ENCODE measurements at places on chromosomes 11 and 22. TPM values are rescaled to one million over a fixed set of nuclear protein-coding genes. Genes with fewer than 3 reads are reported as not detected.

The SYNGR1 gene
- total RNA-seq = 2.6 TPM

The OR56B1 gene
- not detected for total RNA-seq

The TCF20 gene
- total RNA-seq = 50.0 TPM

The PLA2G3 gene
- total RNA-seq = not detected

The CRYBB3 gene
- not detected for total RNA-seq

The HEPHL1 gene
- not detected for total RNA-seq

The MMP12 gene
- total RNA-seq = not detected

The LRRC55 gene
- 0.73 TPM for total RNA-seq

The LRRC32 gene
- 117 TPM for total RNA-seq

The PRMT3 gene
- 10.5 TPM for total RNA-seq

The TESMIN gene
- total RNA-seq = 4.9 TPM

The RAG2 gene
- total RNA-seq = not detected

- DNase-seq = no peak
- no peaks in the 10 kb centered on the region for H3K4me1 ChIP-seq
- H3K27ac ChIP-seq = no peak overlapping the region
- peaks cover 13% of the 10 kb centered on the region for H3K36me3 ChIP-seq
Observed at GRCh38 chr11:122811721-122812120, 26.6 kb upstream of the CRTAM start.

DNA sequence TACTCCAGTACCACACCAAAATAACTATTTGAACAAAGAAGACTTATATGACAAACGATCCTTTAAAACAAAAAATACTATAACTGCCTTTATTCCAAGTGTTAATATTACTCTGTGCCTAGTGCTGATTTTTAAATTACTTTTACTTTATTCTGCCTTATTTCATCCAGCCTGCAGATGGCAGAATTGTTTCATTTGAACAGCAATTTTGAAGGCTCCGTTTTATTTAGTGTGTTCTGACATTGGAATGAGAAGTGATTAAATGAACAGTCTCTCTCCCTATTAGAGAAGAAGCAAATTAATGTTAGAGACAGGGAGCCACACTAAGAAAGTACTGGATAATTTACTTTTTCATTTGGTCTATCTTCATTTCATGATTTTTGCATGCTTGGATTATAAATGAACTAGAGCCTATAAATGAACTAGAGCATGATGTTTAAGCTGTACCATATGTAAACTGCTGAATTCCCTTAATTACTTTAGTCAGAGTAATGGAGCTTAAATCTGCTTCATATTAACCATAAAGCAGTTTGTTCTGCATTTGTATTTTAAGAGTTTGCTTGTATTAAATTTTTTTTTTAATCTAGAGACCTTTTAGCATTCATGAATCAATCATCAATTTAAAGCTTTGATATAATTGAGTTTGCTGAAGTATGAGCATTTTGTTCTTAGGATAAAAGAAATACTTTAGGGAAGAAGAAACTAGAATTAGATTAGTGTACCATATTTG, 9.8 kb downstream of the PDHX start:
- no peaks in the 10 kb centered on the region for H3K27me3 ChIP-seq
- peaks cover 43% of the 10 kb centered on the region for H3K4me1 ChIP-seq
- no peaks in the 10 kb centered on the region for H3K36me3 ChIP-seq
- no peak for DNase-seq

DNA sequence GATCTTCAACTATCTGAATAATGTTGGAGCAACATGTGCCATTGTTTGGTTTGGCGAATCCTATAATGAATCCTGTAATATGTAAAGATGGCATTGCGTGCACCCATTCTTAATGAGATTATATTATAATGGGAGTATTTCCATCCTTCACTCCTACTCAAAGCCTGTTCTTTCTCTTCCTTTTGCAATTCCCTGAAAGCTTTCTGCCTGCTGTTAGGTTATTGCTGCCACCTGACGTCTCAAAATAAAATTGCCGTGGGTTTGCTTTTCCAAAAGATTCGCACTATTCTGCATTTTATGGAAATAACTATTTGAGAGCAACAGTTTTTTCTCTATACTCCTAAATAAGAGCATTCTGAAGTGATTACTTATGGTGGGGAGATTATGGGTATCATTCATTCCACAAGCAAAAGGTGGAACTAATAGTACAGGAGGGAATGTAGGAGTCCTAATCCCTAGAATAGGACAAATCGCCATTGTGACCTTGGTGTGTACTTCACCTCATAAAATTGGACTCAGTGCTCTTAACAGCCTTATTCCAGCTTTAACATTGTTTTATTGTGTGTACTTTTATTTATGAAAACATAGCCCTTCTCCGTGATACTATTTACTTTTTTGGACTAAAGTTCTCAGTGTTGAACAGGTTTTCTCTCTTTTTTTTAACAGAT, 69.6 kb upstream of the ALKBH3 start:
- no peaks in the 10 kb centered on the region for H3K27me3 ChIP-seq
- H3K36me3 ChIP-seq = peaks cover 15% of the 10 kb centered on the region

GRCh38 chr11:92941676-92942571, 27.5 kb upstream of the MTNR1B start:
- H3K4me3 ChIP-seq = no peak overlapping the region
- H3K36me3 ChIP-seq = no peaks in the 10 kb centered on the region
- no peaks in the 10 kb centered on the region for H3K4me1 ChIP-seq
- no peaks in the 10 kb centered on the region for H3K27me3 ChIP-seq

DNA sequence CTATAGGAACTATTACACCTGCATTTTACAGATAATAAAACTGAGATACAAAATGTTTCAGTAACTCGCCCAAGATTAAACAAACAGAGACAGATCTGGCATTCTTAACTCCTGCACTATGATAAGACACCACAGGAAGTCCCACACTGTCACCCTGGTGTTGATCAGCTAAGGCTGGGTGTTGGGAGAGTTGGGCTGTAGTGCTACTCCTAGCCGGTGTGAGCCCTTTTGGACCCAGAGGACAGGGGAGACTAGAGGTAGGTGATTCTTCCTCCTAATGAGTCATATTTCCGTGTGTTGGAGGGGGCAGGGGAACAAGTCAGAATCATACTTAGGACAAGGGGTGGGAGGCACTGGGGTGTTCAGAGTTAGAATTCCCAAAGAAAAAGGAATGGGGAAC, 353.2 kb upstream of the TENM4 start:
- H3K4me1 ChIP-seq = no peaks in the 10 kb centered on the region
- no peaks in the 10 kb centered on the region for H3K27me3 ChIP-seq
- H3K4me3 ChIP-seq = no peak overlapping the region

- no peaks in the 10 kb centered on the region for H3K36me3 ChIP-seq
- peaks cover 45% of the 10 kb centered on the region for H3K4me1 ChIP-seq
- H3K4me3 ChIP-seq = peak overlapping the region; percentile 55
- peak; percentile 35 for DNase-seq
Observed at GRCh38 chr11:85682330-85683305, 3.4 kb downstream of the CCDC89 start.

- H3K36me3 ChIP-seq = peaks cover 30% of the 10 kb centered on the region
- H3K27me3 ChIP-seq = peaks cover 4% of the 10 kb centered on the region
- peaks cover 46% of the 10 kb centered on the region for H3K4me1 ChIP-seq
Observed at GRCh38 chr11:65112546-65113360, 1.1 kb downstream of the TM7SF2 start.

DNA sequence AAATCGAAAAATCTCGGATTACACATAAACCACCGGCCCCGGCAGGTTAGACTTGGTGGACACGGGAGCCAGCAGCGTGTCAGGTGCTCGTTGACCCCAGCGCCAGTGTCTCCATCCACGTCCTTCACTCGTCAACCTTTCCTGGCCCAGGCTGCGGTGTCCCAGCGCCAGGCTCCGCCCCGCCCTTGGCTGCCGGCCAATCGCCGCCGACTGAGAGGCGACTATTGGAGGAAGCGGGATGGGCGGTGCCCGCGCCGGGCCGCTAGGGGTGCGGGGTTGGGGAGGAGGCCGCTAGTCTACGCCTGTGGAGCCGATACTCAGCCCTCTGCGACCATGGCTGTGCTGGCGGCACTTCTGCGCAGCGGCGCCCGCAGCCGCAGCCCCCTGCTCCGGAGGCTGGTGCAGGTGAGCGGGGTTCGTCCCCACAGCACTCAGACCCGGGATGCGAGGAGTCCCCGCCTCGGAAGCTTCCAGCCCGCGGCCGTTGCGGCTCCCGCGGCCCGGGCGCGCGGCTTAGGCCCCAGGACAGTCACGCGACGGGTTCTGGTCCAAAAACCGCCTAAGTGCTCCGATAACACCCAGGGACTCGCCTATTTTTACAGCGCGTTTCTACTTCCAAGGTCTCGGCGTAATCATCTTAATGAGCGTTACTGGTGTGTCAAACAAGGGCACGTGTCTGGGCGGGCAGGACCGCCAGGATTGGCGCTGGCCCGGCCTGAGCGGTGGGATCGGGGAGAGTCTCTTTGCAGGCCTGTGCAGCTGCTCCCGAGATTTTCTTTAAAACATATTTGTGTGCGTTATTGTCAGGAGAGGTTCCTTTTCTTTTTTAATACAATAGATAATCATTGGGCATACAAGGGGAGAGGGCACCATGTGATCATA, at the start of gene ACAT1:
Gene ACAT1 (plus strand): TSS at position 294 of the 882 bp plus-strand sequence. CDS start 40 bp downstream, at position 334.
- H3K4me1 ChIP-seq = peaks cover 43% of the 10 kb centered on the region
- no peaks in the 10 kb centered on the region for H3K27me3 ChIP-seq

- H3K4me3 ChIP-seq = peak overlapping the region; percentile 9
- H3K4me1 ChIP-seq = peaks cover 60% of the 10 kb centered on the region
- no peaks in the 10 kb centered on the region for H3K27me3 ChIP-seq
- peak overlapping the region; percentile 95 for H3K27ac ChIP-seq
- H3K36me3 ChIP-seq = peaks cover 91% of the 10 kb centered on the region
Observed at GRCh38 chr22:36344106-36344827, 43.5 kb downstream of the MYH9 start.

GRCh38 chr11:93193731-93194130, 4.1 kb downstream of the SLC36A4 start:
- peaks cover 20% of the 10 kb centered on the region for H3K4me1 ChIP-seq
- DNase-seq = no peak
- H3K27me3 ChIP-seq = no peaks in the 10 kb centered on the region
- no peaks in the 10 kb centered on the region for H3K36me3 ChIP-seq
- no peak overlapping the region for H3K27ac ChIP-seq

GRCh38 chr11:90434858-90435257, 212.0 kb upstream of the CHORDC1 start:
- no peaks in the 10 kb centered on the region for H3K27me3 ChIP-seq
- no peak for DNase-seq
- H3K27ac ChIP-seq = no peak overlapping the region

GRCh38 chr22:46631113-46631512, 10.9 kb downstream of the GRAMD4 start:
- H3K27me3 ChIP-seq = no peaks in the 10 kb centered on the region
- DNase-seq = no peak
- H3K36me3 ChIP-seq = peaks cover 45% of the 10 kb centered on the region
- H3K27ac ChIP-seq = no peak overlapping the region

DNA sequence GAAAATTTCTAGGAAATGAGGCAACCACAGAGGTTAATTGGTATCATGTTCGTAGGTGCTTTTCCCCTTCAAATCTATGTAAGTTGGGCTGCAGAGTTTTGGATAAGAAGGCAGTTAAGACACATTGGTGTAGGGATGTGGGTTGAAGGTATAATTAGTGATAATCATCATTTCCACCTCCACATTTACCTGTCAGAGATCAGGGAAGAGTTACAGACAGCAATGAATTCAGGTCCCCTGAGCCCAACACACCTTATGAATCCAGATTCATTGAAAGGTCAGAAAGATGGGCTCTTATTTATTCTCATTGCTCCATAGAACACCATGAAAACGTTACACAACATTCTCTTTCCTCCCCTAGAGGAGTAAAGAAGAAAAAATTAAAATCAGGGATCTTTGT, 308.7 kb downstream of the C11orf87 start:
- no peaks in the 10 kb centered on the region for H3K27me3 ChIP-seq
- H3K4me3 ChIP-seq = no peak overlapping the region
- no peak for DNase-seq
- H3K36me3 ChIP-seq = no peaks in the 10 kb centered on the region

GRCh38 chr22:30312053-30312452, 14.7 kb downstream of the TBC1D10A start:
- peak overlapping the region; percentile 86 for H3K27ac ChIP-seq
- H3K4me1 ChIP-seq = peaks cover 75% of the 10 kb centered on the region
- no peak overlapping the region for H3K4me3 ChIP-seq
- no peaks in the 10 kb centered on the region for H3K36me3 ChIP-seq
- no peak for DNase-seq
- no peaks in the 10 kb centered on the region for H3K27me3 ChIP-seq

DNA sequence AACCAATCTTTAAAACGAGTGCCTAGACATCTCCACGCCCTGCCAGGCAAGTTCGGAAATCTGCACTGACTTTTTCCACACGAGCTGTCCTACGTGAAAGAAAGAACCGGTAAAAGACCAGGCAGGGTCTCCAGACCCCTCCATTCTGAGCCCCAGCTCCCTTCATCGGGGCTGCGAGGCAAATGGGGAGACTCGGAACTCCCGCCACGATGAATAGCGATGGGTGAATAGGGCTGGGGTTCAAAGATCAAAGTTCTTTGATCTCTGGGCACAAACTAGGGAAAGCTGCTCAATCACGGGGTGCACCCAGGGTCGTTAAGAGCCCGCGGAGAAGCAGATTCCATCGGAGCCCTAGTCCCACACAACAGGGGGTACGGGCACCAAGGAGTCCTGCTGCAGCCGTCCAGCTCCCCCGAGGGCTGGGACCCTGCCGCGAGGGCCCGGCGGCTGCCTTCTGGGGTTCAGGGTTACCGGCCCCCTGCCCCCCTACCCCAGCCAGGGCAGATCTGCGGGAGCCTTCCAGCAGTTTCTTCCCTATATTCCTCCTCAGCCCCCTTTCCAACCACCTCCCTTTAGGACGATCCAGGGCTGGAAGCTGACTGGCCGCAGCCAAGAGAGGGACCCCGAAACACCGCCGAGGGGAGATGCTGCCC, 1.1 kb downstream of the LRP4 start:
- peaks cover 22% of the 10 kb centered on the region for H3K4me1 ChIP-seq
- H3K27ac ChIP-seq = peak overlapping the region; percentile 78
- H3K4me3 ChIP-seq = peak overlapping the region; percentile 76
- H3K27me3 ChIP-seq = peaks cover 58% of the 10 kb centered on the region
- no peak for DNase-seq
- no peaks in the 10 kb centered on the region for H3K36me3 ChIP-seq

- H3K4me3 ChIP-seq = no peak overlapping the region
- H3K27ac ChIP-seq = no peak overlapping the region
- no peaks in the 10 kb centered on the region for H3K36me3 ChIP-seq
- H3K4me1 ChIP-seq = no peaks in the 10 kb centered on the region
Observed at GRCh38 chr11:91698845-91699244, 525.8 kb upstream of the FAT3 start.

- H3K27ac ChIP-seq = no peak overlapping the region
- H3K4me1 ChIP-seq = peaks cover 16% of the 10 kb centered on the region
- H3K36me3 ChIP-seq = peaks cover 31% of the 10 kb centered on the region
Observed at GRCh38 chr11:107453594-107454286, 3.9 kb downstream of the CWF19L2 start.

DNA sequence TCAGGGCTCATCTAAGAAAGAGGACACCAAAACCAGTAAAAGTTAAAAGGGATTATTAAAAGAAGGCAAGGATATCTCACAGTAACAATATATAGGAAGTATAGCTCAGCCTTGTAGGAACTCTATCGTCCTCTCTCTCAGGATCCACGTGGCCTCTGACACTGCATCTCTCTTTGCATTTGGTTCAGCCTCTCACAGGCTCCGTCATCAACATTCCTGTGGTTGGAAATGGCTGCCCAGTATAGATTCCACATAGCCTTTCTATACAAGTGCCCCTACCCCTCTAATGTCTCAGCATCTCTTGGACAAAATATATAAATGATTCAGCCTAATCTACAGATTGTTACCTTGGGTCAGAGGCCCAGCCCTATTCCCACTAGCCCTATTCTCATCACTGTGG, 101.3 kb upstream of the DBX1 start:
- H3K4me1 ChIP-seq = no peaks in the 10 kb centered on the region
- H3K27me3 ChIP-seq = peaks cover 22% of the 10 kb centered on the region
- H3K36me3 ChIP-seq = no peaks in the 10 kb centered on the region
- H3K27ac ChIP-seq = no peak overlapping the region

- H3K36me3 ChIP-seq = no peaks in the 10 kb centered on the region
- no peaks in the 10 kb centered on the region for H3K4me1 ChIP-seq
- no peak overlapping the region for H3K4me3 ChIP-seq
Observed at GRCh38 chr11:119691020-119691666, 37.9 kb downstream of the NECTIN1 start.
